ENCODE measurements at places on chromosomes 12 and 14.

GRCh38 chr14:93183596-93184317, 940 bp downstream of the MOAP1 start:
- DNase-seq: no peak

DNA sequence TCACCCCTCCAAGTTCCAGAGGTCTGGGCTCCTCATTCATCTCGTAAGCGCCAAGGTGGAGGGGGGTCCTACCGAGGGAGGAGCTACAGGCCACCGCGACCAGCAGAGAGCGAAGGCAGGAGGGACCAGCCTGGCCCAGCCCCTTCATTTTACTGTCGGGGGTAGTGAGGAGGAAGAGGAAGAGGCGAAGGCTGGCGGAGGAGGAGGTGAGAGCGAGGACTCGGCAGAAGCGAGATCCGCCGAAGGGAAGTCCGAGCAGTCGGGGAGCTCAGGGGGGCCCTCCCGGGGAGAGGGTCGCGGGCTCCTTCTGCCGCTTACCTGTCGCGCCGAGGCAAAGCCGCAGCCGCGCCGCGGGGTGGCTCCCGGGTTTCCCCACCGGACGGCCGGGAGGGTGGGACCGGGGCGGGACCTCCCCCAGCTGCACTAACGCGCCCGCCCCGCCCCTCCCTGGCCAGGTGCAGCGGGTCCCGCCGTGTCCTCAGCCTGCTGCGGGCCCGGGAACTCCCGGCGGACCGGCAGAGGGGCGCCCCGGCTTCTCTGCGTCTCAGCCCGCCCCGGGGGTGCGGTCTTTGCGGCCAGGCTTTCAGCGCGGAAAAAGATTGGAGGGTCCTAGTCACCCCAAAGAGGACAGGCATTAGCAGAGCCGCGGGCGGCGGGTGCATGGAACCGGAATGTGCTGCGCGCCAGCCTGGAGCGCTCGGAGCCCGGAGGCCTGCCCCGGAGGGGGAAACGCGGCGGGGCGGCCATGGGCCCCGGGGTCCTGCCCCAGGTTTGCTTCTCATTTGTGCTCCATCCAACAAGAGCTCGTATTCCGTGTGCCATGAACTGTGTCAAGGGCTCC, at the start of gene GALNT6:
Gene GALNT6, minus strand, starts transcription at position 124 of the 841 bp plus-strand sequence. CDS start 11,625 bp downstream, outside the sequence.
- DNase-seq: no peak

DNA sequence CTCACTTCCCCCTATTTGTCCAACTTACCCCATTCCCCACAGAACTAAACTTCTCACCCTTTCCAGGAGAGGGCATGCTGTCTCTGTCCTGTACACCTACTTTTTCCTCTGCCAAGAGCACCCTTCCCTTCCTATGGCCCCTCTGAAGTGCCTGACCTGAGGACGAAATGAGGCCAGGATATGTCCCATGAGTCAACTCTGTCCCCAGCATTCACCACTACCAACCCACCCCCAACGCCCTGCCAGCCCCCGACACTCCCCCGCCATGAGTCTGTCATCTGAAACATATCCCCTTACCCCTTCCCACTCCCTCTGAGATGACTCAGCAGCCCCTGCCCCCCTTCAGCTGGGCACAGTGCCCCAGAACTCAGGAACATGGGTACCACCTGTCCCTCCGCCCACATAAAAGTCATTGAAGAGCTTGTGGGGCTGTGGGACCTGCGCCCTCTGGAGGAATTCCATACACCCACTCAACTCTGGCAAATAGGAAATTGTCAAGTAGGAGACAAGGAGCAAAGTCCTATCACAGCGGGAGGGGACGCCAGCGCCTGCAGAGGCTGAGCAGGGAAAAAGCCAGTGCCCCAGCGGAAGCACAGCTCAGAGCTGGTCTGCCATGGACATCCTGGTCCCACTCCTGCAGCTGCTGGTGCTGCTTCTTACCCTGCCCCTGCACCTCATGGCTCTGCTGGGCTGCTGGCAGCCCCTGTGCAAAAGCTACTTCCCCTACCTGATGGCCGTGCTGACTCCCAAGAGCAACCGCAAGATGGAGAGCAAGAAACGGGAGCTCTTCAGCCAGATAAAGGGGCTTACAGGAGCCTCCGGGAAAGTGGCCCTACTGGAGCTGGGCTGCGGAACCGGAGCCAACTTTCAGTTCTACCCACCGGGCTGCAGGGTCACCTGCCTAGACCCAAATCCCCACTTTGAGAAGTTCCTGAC, 26.3 kb downstream of the ITGA7 start:
- no peak for DNase-seq

DNA sequence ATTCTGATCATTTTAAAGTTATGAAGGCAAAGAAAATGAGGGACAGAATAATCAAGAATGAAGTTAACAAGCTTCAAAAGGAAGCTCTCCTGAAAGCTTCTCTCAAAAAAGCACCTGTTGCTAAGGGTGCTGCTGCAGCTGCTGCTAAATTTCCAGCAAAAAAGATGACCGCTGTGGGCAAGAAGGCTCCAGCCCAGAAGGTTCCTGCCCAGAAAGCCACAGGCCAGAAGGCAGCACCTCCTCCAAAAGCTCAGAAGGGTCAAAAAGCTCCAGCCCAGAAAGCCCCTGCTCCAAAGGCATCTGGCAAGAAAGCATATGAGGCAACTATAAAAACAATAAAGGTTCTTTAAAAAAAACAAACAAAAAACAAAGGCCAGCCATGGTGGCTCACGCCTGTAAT, 52.7 kb upstream of the NR2C1 start:
- DNase-seq: no peak

DNA sequence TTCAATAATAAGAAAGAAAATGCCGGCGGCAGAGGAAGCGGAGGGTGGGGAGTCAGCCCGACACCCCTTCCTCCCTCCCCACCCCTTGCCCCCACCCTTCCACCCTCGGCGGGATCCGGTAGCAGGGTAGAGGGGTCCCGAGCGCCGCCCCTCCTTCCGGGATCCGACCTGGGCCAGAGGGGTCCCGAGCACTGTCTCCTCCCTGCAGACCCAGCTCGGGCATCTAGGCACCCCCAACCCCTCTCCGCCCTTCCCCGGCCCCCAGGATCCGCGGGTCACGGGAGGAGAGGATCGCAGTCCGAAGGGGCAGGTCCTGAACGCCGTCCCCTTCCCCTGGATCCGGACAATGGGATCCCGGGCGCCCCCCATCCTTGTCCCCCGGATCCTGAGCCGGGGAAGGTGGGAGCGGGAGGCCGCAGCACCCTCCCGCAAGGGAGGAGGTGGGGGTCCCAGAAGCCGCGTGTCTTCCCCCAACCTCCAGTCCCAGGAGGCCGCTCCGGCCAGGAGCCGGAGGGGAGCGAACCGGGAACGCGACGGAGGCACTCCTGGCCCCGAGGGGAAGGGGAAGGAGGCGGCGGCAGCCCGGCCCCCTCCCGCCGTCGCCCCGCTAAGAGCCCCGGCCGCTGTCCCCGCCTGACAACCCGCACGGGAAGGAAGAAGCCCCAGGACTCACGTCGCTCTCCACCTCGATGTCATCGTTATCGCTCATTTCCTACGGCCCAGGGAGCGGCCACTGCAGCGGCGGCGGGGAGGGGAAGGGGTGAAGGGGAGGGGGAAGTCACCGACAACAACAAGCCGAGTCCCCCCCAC, 481 bp downstream of the MAX start:
- DNase-seq: no peak

GRCh38 chr12:3261782-3262359, 184.7 kb downstream of the TSPAN9 start:
- DNase-seq: no peak

DNA sequence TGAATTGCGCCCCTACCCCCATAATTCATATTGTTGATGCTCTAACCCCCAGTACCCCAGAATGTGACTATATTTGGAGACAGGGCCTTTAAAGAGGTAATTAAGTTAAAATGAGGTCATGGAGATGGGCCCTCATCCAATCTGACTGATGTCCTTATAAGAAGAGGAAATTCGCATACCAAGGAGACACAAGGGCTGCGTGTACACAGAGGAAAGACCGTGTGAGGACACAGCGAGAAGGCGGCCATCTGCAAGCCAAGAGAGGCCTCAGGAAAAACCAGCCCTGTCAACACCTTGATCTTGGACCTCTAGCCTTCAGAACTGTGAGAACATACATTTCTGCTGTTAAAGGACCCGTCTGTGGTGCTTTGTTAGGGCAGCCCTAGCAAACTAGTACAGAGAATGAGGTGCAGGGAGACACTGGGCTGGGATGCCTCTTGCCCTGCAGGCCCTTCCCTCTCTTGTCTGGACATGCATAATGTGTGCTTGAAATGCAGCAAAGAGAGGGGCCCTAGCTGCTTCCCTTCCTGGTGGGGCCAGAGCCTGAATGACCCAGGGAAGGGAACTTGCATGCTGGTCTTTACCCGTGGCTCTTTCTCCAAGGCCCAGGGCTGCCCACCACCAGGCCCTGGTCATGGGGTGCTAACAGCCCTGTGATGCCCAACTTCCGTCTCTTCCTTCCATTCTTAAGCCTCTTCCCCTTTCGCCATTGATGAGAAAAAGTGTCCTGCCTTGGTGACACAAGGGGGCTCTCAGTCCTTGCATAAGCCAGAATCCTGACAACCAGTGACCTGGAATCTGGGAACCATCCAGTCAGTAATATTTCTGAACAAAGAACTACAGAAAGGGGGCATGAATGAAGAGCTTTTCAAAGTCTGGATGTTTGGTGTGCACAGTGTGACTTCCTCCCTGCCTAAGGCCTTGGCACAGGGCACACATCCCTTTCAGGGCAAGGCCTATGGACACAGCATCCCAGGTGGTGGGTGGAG, 50.0 kb upstream of the GPATCH2L start:
- DNase-seq: no peak

DNA sequence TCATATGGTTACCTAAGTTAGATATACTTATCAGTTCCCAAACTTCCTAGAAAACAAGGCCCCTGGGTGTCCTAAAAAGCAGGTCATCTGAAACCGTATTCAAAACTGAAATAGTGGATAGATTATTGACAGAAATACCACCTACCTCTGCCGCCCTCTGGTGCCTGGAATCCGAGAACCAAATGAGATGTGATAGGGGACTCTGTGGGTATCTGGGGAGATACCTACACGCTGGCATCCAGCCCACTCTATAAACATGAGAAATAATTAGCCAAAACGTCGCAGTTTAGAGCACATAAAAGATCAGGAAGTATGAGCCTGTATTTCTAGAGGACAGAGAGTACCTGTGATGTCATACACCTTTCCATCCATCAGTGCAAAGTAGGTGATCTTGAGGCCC, 4.4 kb downstream of the ORMDL2 start:
- no peak for DNase-seq

GRCh38 chr12:110367181-110367864, 36.2 kb downstream of the ANAPC7 start:
- no peak for DNase-seq

DNA sequence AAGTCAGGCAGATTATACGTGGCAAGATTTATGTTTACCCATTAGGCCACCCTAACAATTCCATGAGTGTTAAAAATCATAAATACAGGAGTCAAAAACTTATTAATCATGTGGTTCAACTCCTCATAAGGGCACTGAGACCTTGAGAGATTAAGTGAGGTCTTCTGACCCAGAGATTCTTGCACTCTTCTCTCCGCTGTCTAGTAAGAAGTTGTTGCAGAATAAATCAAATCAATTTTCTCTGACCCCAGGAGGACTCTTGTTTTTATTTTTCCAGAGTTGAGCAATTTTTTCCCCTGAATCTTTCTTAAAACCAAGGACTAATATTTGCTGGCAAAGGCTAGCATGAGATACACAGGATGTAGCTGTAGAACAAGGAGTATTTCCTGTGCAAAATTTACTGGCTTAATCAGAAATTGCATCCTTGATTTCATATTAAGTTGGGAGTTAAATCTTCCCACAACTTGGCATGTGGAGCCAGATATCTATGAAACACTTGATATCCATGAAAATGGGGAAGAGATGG, 90.9 kb upstream of the PTHLH start:
- DNase-seq: no peak

DNA sequence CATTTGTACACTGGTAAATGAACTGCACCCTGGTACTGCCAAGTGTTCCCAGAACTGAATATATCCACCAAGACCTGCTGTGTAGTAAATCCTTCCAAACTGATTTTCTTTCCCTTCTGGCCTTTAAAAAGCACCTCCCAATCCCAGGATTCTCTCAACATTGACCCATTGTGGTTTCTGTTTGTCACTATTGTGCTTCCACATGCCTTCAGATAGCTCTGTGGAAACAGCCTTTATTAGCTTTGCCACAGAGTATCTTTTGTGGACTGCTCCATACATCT, 949 bp upstream of the KIF21A start:
- no peak for DNase-seq

DNA sequence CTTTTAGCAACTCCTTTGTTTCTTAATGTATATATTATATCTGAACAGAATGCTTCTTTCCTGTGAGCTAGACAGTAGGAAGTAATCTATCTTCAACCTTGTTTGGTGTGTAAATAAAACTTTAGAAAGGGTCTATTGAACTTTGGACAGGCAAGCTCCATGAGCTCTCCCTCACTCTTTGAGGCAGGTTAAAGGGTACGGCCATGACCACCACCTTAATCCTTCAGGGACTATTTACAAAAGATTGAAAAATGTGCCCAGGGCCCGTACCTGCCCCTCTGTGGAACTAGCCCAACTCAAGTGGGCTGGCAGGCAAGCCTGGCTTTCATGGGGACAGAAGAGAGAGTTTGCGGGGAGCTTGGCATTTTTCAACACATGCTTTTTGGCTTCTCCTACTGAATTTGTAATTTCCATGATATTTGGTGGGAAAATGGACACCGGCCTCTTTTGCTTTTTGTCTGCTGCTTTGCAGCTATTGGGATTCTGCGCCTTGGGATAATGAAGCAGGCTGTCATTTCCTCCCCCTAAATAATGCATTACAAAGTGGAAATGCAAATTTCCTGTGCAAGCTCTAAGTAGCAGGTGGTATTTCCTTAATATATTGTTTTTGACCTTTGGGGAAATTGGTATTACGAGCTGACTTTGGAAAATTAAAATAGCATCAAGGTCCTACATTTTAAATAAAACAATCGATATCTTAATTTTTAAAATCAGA, 106.0 kb downstream of the HMGA2 start:
- DNase-seq: no peak

GRCh38 chr14:63032641-63033040, 12.6 kb downstream of the KCNH5 start:
- DNase-seq: no peak

GRCh38 chr12:132360410-132360809, 31.0 kb upstream of the GALNT9 start:
- DNase-seq: no peak

GRCh38 chr12:105270671-105271255, 34.8 kb upstream of the APPL2 start:
- DNase-seq: no peak
